T-helper 2 cell (primary cell): ENCODE measurements at places on chromosomes 1 and 21.

GRCh38 chr1:219697682-219698081 lies 84.8 kb upstream of the ZC3H11B start:
- no peak for DNase-seq

DNA sequence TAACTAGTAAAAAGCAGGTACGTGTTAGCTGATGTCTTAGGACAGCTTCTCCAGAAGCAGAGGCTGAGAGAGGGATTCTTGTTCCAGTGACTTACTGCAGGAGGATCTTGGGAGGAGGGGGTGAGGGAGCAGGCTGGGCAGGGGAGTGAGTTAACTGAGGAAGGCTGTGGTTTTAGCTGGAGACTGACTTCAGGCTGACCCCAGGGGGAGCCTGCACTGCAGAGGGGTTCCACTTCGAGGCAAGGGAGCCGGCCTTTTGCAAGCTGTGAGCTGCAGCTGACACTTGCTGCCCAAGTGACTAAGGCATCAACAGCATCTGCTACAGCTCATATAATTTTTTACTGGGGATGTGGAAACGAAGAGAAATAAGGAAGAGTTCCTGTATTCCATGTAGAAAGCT lies 50.4 kb upstream of the SOD1 start:
- DNase-seq: no peak

GRCh38 chr1:37481289-37482003 lies 7.1 kb downstream of the ZC3H12A start:
- DNase-seq: no peak

DNA sequence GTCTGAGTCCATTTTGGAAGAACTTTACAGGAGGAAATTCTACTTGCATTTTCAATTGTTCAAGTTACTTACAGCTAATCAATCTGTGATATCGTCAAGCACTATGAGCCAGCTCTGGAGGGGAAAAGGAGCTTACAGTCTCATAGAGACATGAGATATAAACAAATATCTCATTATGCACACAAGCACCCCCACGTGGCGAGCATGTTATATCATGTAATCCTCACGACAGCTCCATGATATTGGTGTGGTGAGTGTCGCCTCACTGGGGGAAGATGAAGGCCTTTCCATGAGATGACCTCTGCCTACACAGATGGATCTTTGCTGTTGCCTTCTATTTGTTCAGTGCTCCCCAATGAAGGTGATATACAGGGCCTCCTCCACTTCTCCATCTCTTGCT lies 34.6 kb downstream of the TNR start:
- DNase-seq: no peak
